ENCODE measurements at places on chromosomes 6 and 20. TPM values are rescaled to one million over a fixed set of nuclear protein-coding genes. Genes with fewer than 3 reads are reported as not detected.

The SLC22A1 gene
- 0.20 TPM for polyA plus RNA-seq

The CTAGE9 gene
- polyA plus RNA-seq, result not detected

The PTK6 gene
- polyA plus RNA-seq, result 0.07 TPM

The CRISP2 gene
- polyA plus RNA-seq, result not detected

The DNMT3B gene
- polyA plus RNA-seq, result 2.4 TPM

The AMD1 gene
- polyA plus RNA-seq, result 21.1 TPM

The TULP1 gene
- not detected for polyA plus RNA-seq

The HMGCLL1 gene
- polyA plus RNA-seq, result 0.05 TPM

GRCh38 chr20:38975539-38976120 is 13.5 kb downstream of the DHX35 start:
- no peak for DNase-seq

DNA sequence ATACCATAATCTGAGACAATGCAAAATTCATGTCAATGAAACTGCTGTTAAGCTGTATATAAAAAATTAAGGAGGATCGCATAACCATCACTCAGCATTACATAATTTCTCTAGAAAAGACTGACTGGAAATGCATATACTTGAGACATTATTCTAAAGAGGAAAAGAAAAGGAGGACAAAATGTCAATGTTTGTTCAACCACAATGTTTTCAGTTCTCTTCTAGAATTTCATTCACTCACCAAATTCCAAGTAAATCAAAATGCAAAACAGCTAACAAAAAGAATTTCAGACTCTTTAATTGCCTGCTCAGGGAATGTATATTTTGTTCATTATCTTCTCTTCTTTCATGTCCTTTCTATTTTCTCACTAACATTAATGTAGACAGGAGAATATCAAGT is 106.2 kb upstream of the CCDC28A start:
- no peak for DNase-seq

- DNase-seq, result no peak
Measured at GRCh38 chr20:1832634-1833033, 62.6 kb upstream of the SIRPA start.

- no peak for DNase-seq
Measured at GRCh38 chr6:5712349-5713215, 294.1 kb downstream of the NRN1 start.

- no peak for DNase-seq
Measured at GRCh38 chr6:160238761-160239751, 19.6 kb downstream of the SLC22A2 start.

GRCh38 chr6:10309457-10310329 is 105.2 kb downstream of the TFAP2A start:
- DNase-seq, result no peak

- DNase-seq, result no peak
Measured at GRCh38 chr6:152463164-152463563, 174.0 kb downstream of the SYNE1 start.

- DNase-seq, result peak; percentile 24
Measured at GRCh38 chr6:129251669-129252376, 368.9 kb downstream of the LAMA2 start.

DNA sequence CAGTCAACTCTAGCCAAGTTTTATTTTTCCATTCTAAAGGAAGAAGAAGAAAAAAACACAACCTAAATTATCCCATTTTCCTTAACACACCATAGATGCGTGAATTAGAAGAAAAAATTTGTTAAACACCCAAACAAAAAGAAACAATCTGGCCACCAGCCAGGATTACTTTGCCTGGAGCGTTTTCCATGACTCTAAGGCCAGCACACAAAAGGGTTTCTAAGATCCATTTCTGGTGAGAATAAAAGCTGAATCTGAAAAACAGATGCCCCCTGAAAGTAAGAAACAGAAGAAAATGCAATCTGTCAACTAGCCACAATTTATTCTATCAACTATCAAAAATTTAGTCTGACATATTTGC is 267.2 kb upstream of the SULF2 start:
- DNase-seq, result peak; percentile 57

DNA sequence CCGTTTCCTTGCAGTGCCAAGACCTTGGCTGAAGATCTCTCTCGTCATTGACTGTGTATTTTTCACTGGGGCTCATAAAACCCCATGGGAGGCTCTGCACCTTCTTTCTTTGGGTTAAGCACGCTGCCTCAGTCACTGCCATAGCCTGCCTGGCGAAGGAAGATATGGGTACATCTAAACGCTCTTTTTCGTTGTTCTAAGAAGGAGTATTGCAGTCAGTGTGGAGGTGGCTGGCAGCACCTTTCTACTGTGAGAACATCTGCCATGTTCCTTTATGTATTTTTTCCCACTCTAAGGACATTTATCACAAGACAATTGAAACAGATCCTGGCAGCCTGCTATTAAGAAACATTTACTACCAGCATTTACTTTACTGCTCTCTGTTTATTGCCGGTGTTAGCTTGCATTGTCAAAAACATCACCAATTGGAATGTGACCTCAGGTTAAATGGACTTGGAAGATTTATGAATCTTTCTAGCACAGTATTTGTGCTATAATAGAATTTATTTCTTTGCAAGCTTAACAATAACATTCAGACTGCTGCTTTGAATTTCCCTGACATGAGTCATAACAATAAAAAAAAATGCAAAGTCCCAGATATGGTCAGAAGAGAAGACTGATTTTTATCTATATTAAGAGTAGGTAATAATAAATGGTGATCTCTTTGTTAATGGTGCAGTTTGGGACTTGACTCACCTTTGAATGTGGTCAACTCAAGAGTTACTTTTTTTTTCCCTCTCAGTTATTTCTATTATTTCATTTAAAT is 62.2 kb upstream of the CLDN20 start:
- no peak for DNase-seq

DNA sequence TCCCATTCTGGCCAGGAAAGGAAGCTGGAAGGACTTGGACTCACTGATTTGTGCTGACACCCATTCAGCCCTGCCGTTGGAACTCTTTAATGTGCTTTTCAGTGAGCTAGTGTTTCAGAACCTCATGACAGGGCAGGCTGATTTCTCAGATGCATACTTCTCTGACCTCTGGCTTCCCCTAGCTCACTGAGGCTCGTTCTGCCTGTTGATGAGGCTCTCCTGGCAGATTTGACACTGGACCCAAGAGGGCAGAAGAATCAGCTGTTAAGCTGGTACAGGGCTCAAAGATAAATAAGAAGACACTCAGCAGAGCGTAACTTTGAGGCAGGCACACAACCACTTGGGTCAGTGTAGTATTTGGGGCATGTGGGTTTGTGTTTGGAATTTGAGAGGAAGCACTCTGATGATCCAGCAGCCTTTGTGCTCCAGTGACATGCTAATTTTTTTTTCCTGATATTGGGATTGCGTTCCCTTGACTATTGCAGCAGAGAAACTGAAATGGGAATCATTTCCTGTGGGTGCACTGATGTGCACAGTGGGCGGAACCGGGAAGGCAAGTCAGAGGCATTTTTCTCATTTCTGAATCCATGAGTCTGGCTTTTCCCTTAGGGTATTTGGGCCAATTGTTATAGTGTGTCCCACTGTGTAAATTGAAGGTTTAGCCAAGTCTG is 80.2 kb downstream of the CARMIL1 start:
- no peak for DNase-seq

GRCh38 chr6:127484212-127484863 is 25.1 kb upstream of the KIAA0408 start:
- no peak for DNase-seq

GRCh38 chr6:170029416-170030283 is 261.2 kb downstream of the DLL1 start:
- DNase-seq, result no peak

DNA sequence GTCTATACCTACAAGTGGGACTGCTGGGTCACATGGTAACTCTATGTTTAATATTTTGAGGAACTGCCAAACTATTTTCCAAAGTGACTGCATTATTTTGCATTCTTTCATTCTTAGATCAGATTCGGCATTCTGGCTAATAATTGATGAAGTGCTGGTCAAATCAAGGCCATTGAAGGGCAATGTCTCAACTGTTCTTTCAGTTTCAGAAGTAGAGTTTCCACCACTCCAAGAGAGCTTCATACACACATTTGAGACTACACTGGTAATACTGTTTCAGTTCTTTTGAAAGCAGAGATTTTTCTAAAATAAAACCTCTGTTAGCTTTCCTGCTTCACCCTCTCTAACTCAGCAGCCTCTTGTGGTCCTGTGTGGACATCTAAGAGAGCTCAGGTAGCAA is 154.5 kb downstream of the CFAP61 start:
- DNase-seq, result no peak

- DNase-seq, result no peak
Measured at GRCh38 chr6:39881851-39882530, 52.3 kb downstream of the MOCS1 start.

GRCh38 chr6:156840606-156841005 is 63.4 kb downstream of the ARID1B start:
- DNase-seq, result no peak

GRCh38 chr6:100257793-100258395 is 206.8 kb downstream of the SIM1 start:
- no peak for DNase-seq

DNA sequence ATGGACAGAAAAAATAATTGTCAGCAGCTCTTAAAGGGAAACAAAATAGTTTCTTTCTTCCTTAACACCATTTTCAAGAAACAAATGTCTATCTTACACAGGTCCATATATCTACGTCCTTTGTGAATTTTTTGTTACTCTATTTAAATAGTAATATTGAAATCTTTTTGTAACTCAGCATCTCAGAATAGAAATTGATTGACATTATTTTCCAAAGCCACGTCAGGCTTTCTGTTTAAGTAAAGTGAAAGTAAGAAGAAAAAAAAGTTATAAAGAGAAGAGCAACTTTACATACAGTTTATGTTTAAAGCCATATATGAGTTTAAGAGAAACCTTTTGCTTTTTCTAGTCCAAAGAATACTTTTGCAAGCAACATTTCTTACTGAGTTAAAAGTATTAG is 402.9 kb upstream of the SOX4 start:
- no peak for DNase-seq

GRCh38 chr6:20605581-20605980 is 71.3 kb downstream of the CDKAL1 start:
- DNase-seq, result no peak
